ENCODE measurements at places on chromosomes 13 and 19.

DNA sequence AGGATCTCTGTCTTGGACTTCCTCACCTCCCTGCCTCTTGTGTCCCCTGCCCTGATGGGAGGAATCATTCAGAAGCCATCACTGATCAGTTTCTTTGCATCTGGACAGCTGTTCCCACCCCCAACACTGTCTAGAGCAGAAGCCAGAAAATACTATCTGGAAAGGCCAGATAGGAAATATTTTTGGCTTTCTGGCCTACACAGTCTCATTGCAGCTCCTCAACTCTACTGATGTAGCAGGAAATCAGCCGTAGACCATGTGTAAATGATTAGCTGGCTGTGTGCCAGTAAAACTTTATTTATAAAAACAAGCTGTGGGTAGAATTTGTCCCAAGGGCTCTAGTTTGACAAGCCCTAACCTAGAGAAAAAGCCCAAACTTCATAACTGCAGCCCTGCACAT, 5.6 kb downstream of the SIGLEC7 start:
- no peak for DNase-seq

DNA sequence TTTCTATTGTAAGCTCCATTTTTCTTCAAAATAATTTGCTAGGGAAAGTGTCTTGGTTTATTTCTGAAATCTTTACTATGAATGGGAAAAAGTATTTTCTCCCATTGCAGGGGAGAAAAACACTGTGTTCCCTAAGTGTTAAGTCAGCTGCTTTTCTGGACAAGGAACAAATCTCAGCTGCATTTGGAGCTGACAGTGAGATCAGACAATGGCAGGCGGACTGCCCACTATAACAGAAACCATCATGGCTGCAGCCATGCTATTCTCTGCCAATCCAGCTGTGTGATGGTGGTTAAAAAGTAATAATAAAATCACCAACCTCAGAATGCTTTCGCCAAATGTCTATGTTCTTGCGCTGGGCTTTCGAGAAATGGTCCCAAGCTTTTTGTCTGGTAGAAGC, 302.7 kb downstream of the DNAJC15 start:
- no peak for DNase-seq

GRCh38 chr19:3867971-3868769, 668 bp downstream of the ZFR2 start:
- DNase-seq, result no peak

- no peak for DNase-seq
Observed at GRCh38 chr19:39617745-39618144, 15.4 kb downstream of the LGALS13 start.

DNA sequence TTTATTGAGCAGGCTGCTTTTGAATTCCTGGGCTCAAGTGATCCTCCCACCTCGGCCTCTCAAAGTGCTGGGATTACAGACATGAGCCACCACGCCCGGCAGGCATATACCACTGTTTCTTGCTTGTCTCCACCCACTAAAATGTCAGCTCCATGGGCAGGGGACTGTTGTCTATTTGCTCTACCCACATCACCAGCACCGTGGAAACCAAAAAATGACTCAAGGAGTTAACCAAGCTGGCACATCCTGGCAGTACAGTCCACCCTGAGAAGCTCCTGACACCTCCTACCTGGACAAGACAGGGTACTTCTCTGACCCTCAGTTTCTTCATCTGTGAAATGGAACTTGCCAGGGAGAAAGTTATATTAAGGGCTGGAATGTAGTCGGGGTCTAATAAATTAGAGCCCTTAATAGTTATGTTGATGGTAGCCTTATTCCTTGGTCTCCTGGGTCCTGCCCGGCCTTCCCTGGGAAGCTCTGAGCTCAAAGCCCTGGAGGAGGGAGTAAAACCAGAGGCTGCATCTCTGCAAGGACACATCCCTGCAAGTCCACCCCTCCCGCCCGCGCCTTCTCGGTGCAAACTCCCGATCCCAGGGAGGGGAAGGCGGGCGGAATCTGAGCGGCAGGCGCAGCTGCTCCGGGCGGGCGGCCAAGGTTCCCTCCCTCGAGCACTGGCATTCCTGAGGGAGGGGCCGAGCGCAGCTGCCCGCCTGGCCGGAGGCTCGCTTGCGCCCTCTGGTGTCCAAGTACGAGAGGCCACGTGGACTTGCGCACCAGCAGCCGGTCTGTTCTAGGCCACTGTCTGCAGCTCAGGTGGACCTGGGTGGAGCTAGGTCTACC, 14.1 kb downstream of the RDH8 start:
- peak; percentile 95 for DNase-seq

GRCh38 chr19:39805104-39805503, 26.4 kb downstream of the LEUTX start:
- DNase-seq, result no peak

DNA sequence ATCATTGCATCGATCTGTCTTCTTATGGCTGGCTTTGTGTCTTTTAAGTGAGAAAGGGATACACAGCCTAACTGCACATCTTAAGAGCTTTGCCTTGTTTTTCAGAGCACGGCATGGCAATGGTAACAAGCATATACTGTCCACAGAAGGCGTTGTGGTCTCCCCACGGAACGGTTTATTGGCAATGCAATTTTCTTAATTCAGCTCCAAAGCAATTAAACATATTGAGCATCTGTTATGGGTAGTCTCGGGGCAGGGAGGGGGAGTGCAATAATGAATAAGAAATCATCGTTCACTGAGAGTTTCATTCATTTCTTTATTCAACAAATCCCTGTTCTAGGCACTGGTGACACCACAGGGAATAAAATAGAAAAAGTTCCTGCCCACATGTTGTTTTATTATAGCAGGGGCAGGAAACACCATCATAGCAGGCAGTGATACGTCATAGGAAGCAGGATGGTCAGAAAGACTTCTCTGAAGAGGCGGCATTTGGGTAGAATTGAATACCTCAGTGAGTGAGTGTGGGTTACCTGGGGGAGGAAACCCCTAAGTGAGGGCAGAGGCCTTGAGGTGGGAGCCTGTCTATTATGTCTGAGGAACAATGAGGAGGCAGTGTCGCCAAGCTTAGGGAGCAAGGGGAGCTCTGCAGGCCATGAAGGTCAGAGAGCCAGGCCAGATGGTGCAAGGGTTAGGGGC, 185.7 kb upstream of the KL start:
- no peak for DNase-seq

DNA sequence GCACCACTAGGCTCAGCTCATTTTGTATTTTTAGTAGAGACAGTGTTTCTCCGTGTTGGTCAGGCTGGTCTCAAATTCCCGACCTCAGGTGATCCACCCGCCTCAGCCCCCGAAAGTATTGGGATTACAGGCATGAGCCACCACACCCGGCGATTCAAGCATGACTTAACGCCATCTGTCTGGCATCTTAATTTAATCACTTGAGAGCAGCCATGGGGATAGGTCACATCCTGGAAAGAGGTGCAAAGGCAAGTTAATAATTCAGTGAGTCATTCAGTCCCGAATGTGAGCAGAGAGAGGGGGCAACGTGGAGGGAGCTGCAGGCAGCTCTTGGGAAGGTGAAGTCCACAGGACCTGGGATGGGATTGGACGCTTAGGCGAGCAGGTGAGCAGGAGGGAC, 31.7 kb upstream of the USP29 start:
- DNase-seq, result no peak

GRCh38 chr13:39557285-39557955, 45.6 kb downstream of the LHFPL6 start:
- DNase-seq, result no peak

GRCh38 chr19:51699170-51699569, 6.0 kb downstream of the SPACA6 start:
- DNase-seq, result no peak

GRCh38 chr19:58581227-58582141, 8.3 kb upstream of the MZF1 start:
- DNase-seq, result peak; percentile 6

- DNase-seq, result no peak
Observed at GRCh38 chr19:33343301-33343700, 30.2 kb upstream of the CEBPG start.

DNA sequence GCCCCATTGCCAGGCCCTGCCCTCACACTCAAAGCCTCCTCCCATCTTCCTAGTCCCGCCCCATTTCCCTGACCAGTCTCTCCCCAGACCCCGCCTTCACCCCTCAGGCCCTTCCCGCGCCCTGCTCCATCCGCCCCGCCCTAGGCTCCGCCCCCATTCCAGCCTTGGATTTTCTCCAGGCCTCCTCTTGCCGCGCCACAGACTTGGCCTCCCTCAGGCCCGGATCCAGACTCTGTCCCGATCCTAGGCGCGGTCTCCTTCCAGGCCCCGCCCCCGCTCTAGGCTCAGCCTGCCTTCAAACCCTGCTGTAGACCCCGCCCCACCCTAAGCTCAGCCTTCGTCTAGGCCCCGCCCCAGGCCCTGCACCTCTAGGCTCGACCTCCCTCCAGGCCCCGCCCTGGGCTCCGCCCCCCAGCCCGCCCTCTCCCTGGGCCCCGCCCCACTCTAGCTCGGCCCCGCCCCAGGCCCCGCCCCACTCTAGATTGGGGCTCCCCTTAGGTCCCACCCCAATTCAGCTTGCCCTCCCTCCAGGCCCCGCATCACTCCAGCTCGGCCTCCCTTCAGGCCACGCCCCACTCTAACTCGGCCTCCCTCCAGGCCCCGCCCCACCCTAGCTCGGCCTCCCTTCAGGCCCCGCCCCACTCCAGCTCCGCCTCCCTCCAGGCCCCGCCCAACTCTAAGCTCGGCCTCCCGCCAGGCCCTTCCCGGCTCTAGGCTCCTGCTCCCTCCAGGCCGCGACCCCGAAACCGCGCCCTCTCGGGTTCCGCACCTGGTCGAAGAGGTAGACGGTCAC, 18.5 kb downstream of the LMTK3 start:
- peak; percentile 62 for DNase-seq

DNA sequence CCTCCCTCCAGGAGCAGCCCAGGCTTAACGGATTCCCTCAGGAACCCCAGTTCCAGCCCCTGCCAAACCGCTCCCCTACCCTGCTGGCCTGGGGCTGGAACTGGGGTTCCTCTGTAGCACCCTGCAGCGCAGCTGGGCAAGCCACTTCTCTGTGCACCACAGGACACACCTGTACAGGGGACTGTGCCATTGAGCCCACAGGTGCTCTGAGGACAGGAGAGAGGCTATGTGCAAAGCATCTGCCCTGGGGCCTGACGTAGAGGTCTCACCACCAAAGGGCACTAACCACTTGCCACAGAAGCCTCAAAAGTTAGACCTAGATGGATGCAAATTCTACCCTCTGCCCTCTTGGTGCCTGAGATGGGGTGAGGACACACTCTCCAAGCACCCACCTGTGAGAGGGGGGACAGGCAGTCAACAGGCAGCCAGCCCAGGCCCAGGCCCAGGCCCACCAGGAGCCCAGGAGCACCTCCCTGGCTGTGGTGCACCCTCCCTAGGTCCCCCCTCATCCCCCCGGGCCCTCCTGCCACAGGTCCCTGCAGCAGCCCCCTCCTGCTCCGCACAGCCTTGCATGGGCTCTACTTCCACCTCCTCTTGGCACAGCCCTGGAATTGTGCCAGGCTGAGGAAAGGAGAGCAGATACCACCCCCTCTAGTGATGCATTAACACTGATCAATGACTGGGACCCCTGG, 27.6 kb upstream of the SLC35E1 start:
- no peak for DNase-seq

DNA sequence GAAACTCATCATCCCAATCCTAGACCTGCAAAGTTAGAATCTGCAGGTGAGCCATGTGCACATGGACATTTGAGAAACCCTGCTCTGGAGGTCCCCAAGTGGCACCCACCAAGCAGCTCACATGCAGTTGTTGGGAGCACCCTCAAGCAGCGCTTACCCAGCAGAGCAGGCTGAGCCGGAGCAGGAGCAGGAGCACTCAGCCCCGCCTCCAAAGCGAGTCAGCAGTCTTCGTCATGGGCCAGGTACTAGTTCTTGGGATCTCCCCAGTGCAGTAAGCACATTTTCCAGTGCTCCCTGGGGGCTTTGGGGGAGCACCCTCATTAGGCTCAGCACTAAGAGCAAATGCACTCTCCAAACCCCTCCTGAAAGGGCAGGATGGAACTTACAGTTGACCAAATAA, 572.7 kb downstream of the IRS2 start:
- DNase-seq, result no peak

- DNase-seq, result no peak
Observed at GRCh38 chr13:72198967-72199560, 332.1 kb upstream of the DACH1 start.

GRCh38 chr19:12777217-12778016, 2.1 kb upstream of the HOOK2 start:
- DNase-seq, result peak; percentile 73

DNA sequence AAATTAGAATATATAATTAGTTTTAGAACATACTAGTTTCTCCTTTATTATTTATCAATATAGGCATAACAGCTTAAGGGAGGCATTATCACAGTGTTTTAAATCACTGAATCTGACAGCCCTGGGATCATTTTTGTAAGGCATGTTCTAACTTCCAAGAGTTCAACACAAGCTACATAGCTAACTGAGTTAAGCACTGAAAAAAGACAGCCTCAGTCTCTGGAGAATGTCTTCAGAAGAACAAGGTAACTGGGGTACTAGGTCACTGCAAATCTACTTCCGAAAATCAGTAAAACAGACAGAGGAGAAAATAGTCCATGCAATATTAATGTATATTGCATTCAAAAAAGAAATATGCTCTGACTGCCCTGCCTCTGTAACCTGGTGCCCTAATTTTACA, 502.1 kb downstream of the RFC3 start:
- DNase-seq, result no peak

- no peak for DNase-seq
Observed at GRCh38 chr13:67299072-67299635, 69.0 kb upstream of the PCDH9 start.

- DNase-seq, result no peak
Observed at GRCh38 chr13:97658556-97658955, 224.6 kb downstream of the RAP2A start.

DNA sequence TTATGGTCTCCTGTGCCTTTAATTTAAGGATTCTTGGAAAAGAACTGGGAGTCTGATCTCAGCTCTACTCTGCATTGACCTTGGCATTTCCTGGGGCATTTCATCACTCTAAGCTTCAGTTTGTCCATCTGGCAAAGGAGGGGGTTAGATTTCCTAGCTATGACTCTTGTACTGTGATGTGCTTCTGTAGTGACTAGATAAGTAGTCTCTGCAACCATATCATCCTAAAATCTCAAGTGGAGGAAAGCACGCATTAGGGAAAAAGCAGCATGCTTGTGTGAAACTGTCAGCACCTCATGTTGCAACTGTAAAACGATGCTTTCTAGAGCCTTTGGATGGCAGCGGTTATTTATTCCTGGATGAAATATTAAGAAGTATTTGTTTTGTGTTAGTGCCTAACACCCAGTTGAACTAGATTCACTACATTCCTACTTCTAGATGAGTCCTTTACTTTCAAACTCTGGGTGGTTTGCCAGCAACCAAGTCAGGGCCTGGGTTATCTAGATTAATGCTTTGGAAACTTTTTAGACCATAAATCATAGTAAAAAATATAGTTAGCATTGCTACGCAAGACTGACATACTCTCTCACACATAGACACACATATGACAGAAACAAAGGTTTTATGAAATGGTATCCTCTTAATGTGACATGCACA, 6.8 kb downstream of the WDFY2 start:
- DNase-seq, result peak; percentile 9

GRCh38 chr19:31092274-31092673, 257.0 kb downstream of the TSHZ3 start:
- DNase-seq, result no peak
